Natural killer cell (primary cell): ENCODE measurements at places on chromosomes 3 and 15. TPM values are rescaled to one million over a fixed set of nuclear protein-coding genes. Genes with fewer than 3 reads are reported as not detected.

DNA sequence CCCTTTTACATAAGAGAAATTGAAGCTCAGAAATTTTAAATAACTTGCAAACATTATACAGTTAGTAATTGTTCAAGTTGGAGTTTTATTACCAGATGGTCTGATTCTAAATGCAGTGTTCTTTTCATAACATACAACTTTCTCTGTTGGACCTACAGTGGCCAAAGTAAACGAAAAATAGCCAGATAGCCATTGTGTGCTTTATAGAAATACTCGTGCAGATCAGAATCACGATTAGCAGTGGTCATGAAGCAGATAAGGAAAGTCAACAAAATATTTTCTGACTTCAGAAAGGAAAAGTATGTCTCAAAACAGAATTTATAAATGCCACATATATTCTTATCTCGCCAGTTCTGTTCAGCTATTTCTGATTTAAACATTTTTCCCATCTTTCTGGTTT is 436.9 kb downstream of the CNTN6 start:
- H3K27ac ChIP-seq: no peak overlapping the region
- H3K4me1 ChIP-seq: no peaks in the 10 kb centered on the region
- no peak for DNase-seq
- H3K4me3 ChIP-seq: no peak overlapping the region

GRCh38 chr3:15601046-15601398 is 347 bp downstream of the HACL1 start:
- peak overlapping the region; percentile 92 for H3K4me3 ChIP-seq
- peaks cover 16% of the 10 kb centered on the region for H3K4me1 ChIP-seq
- peak overlapping the region; percentile 80 for H3K27ac ChIP-seq

GRCh38 chr15:98124581-98124980 is 164.1 kb downstream of the ARRDC4 start:
- no peak for DNase-seq
- no peak overlapping the region for H3K4me3 ChIP-seq
- peaks cover 16% of the 10 kb centered on the region for H3K4me1 ChIP-seq
- no peaks in the 10 kb centered on the region for H3K27me3 ChIP-seq

DNA sequence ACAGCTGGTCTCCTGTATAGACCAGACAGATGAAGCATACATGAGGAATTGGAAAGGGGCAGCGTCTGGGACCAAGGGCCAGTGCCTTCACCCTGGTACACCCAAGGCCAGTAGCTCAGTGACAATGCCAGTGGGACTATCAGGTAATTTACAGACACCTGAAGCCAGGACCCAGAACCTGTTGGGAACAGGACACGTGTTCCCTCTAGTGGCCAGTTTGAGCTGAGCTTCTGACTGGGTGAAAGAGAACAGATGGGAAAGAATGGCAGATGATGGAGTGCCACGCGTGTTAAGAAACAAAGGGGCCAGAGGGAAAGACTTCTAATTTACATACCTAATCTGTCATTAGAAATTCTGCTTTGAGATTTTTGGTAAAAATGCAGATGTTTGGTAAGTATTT is 5.1 kb upstream of the SLC25A38 start:
- H3K36me3 ChIP-seq: no peaks in the 10 kb centered on the region
- no peak overlapping the region for H3K4me3 ChIP-seq
- DNase-seq: peak; percentile 83

RASA2 gene
- 97.0 TPM for total RNA-seq

DNA sequence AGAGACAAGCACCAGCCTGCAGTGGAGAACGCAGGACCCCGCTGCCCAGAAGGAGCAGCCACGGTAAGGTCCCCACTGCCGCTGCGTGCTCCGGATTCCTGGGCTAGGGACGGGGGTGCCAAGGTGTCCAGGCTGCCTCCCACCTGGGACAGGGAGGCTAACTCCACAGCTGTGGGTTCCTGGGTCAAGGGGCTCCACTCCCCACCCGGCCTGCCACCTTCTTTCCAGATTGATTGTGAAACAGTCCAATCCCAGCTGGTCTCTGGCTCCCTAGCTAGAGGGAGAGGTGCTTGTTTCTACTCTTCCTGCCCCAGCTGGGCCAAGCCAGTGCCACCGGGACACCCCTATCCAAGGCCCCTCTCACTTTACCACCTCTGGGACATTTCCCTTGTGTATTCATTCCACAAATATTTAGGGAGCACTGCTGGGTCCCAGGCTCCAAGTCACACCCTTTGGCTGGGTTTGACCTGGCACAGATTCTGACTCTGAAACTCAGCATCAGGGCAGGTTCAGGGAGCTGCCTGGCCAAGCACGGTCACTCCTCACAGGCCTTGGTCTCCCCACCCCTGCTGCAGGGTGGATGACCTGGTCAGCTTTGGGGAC is 1.9 kb downstream of the PAK6 start:
- no peak for DNase-seq
- H3K4me3 ChIP-seq: no peak overlapping the region
- peaks cover 13% of the 10 kb centered on the region for H3K27me3 ChIP-seq
- peaks cover 11% of the 10 kb centered on the region for H3K4me1 ChIP-seq
- no peaks in the 10 kb centered on the region for H3K36me3 ChIP-seq

- peaks cover 13% of the 10 kb centered on the region for H3K4me1 ChIP-seq
- H3K27ac ChIP-seq: no peak overlapping the region
- no peak overlapping the region for H3K4me3 ChIP-seq
- no peak for DNase-seq
These were observed 38.8 kb downstream of the SAXO2 start for GRCh38 chr15:82301296-82302016.

GRCh38 chr15:48413304-48413703 is 82.1 kb downstream of the DUT start:
- no peaks in the 10 kb centered on the region for H3K36me3 ChIP-seq
- no peak overlapping the region for H3K4me3 ChIP-seq
- H3K27ac ChIP-seq: no peak overlapping the region
- DNase-seq: no peak
- no peaks in the 10 kb centered on the region for H3K4me1 ChIP-seq

EPM2AIP1 gene
- total RNA-seq: 32.5 TPM

METTL6 gene
- total RNA-seq: 9.8 TPM

ARRDC4 gene
- total RNA-seq: 7.0 TPM

PARP14 gene
- total RNA-seq: 89.9 TPM

DNA sequence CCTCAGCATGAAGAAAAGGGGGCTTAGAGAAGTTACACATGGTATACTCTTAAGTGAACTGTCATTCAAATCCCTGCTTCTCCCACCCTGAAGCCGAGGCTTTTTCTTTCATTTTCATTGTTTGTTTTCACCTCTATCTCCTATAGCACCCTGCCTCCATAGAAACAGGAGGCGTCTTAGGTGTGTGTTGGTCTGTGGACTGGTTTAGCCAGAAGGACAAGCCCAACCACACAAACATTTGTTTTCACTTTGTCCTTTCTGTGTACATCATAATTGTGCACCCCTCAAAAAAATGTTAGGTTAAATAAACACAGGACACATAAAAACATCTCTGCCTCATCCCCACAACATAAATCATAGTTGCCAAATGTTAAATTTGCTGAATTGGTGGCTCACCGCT is 73.3 kb upstream of the UBE2E2 start:
- no peaks in the 10 kb centered on the region for H3K4me1 ChIP-seq
- H3K27ac ChIP-seq: no peak overlapping the region
- no peak overlapping the region for H3K4me3 ChIP-seq
- no peak for DNase-seq
- no peaks in the 10 kb centered on the region for H3K36me3 ChIP-seq

GRCh38 chr3:54999159-54999558 is 71.3 kb upstream of the LRTM1 start:
- H3K27me3 ChIP-seq: no peaks in the 10 kb centered on the region
- H3K36me3 ChIP-seq: no peaks in the 10 kb centered on the region
- no peaks in the 10 kb centered on the region for H3K4me1 ChIP-seq
- H3K27ac ChIP-seq: no peak overlapping the region
- no peak for DNase-seq

TKT gene
- 107 TPM for total RNA-seq

GRCh38 chr3:38099518-38099917 is 37.4 kb downstream of the ACAA1 start:
- no peaks in the 10 kb centered on the region for H3K27me3 ChIP-seq
- no peak overlapping the region for H3K4me3 ChIP-seq
- no peak overlapping the region for H3K27ac ChIP-seq
- H3K4me1 ChIP-seq: no peaks in the 10 kb centered on the region

- no peaks in the 10 kb centered on the region for H3K27me3 ChIP-seq
- H3K36me3 ChIP-seq: peaks cover 66% of the 10 kb centered on the region
- H3K4me1 ChIP-seq: peaks cover 2% of the 10 kb centered on the region
These were observed 89.2 kb downstream of the RBPMS2 start for GRCh38 chr15:64686130-64686735.

IL20RB gene
- 3.6 TPM for total RNA-seq

DUOXA1 gene
- total RNA-seq: 0.40 TPM

FILIP1L gene
- not detected for total RNA-seq

ZNF80 gene
- total RNA-seq: 2.1 TPM

DNA sequence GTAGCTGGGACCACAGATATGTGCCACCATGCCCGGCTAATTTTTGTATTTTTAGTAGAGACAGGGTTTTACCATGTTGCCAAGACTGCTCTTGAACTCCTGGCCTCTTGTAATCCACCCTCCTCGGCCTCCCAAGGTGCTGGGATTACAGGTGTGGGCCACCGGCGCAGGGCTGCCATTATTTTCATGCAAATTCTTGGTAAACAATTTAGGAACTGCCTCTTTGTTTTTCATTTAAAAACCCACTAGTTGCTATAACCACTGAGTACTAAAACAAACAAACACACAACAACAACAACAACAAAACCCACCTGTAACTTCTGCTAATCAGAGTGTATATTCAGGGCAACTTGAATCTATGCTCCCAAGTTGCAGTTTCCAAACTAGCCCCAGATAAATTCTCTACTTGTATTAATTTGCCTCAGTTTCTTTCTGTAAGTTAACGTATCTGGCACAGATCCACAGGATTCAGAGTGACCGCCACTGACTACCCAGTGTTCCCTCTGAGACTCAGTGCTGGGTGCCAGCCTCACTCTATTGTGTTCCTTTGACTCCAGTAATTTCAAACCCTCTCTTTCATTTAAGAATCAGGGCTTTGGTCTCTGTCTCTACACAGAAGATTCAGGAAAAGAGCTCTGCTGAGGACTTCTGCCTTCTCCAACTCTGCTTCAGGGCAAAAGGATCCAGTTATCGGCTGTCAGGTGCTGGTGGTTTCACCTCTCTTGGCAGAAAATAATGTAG is 18.6 kb upstream of the ZNF710 start:
- H3K27ac ChIP-seq: no peak overlapping the region
- no peak overlapping the region for H3K4me3 ChIP-seq
- no peaks in the 10 kb centered on the region for H3K27me3 ChIP-seq
- DNase-seq: no peak

- H3K4me3 ChIP-seq: no peak overlapping the region
- peaks cover 21% of the 10 kb centered on the region for H3K4me1 ChIP-seq
- no peaks in the 10 kb centered on the region for H3K36me3 ChIP-seq
- no peaks in the 10 kb centered on the region for H3K27me3 ChIP-seq
These were observed 29.0 kb upstream of the TIMP4 start for GRCh38 chr3:12187448-12188327.

HTR3E gene
- total RNA-seq: not detected

CCRL2 gene
- 3.0 TPM for total RNA-seq

GRCh38 chr3:8455526-8456411 is 45.9 kb upstream of the LMCD1 start:
- H3K27me3 ChIP-seq: no peaks in the 10 kb centered on the region
- no peaks in the 10 kb centered on the region for H3K36me3 ChIP-seq
- no peak overlapping the region for H3K27ac ChIP-seq
- no peak overlapping the region for H3K4me3 ChIP-seq

DNA sequence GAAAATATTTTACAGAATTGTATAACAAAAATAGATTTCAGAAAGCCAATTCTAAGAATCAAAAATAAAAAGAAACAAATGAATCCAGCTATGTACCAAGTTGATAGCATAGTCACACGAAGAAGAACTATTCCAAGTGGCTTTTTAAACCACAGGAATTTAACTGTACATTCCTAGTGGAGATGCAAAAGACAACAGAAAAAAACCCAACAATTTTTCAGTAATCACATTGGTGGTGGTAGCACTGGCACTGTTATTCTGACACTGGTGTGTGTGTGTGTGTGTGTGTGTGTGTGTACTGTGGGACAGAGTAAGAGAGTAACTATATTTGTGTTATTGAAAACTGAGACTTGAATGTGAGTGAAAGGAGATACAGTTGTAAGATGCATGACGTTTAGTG is 9.1 kb downstream of the BFSP2 start:
- no peaks in the 10 kb centered on the region for H3K4me1 ChIP-seq
- no peak overlapping the region for H3K27ac ChIP-seq
- no peaks in the 10 kb centered on the region for H3K27me3 ChIP-seq
- H3K4me3 ChIP-seq: no peak overlapping the region
- DNase-seq: no peak

DNA sequence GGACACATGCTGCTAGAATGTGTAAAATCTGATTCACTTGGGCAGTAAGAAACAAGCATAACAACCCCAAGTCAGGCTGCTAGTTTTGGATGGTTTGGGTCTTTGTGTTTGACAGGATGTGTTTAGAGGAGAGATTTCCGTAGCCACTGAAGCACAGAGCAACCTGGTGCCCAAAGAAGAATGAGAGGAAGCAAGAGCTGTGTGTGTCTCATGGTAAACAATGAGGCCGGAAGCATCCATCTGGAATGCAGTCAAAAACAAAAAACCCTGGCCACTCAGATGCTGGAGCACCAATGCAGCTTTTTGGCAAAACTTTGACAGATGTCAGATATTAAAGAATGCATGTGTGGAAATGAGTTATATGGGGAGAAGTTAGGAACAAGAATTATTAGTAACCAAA is 39.4 kb upstream of the SNRK start:
- DNase-seq: peak; percentile 46
- H3K4me1 ChIP-seq: peaks cover 28% of the 10 kb centered on the region
- no peak overlapping the region for H3K4me3 ChIP-seq

DNA sequence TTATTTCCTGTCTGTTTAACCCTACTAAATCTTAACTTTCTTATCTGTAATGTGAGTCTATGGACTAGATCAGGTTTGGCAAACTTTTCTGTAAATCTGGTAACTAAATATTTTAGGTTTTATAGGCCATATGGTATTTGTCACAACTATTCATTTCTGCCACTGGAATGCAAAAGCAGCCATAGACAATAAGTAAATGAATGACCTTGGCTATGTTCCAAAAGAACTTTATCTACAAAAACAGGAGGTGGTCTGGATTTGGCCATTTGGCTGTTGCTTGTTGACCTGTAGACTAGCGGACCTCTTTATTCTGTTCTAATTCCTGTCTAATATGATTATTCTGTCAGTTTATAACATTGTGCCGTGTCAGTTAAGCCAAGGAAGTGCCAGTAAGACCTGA is 314.2 kb downstream of the LPP start:
- no peak overlapping the region for H3K4me3 ChIP-seq
- no peak for DNase-seq
- H3K27me3 ChIP-seq: no peaks in the 10 kb centered on the region
- no peaks in the 10 kb centered on the region for H3K36me3 ChIP-seq
- no peaks in the 10 kb centered on the region for H3K4me1 ChIP-seq
- H3K27ac ChIP-seq: no peak overlapping the region

HRH1 gene
- not detected for total RNA-seq

- H3K4me1 ChIP-seq: no peaks in the 10 kb centered on the region
- H3K4me3 ChIP-seq: no peak overlapping the region
- no peak overlapping the region for H3K27ac ChIP-seq
- no peaks in the 10 kb centered on the region for H3K27me3 ChIP-seq
- DNase-seq: no peak
- peaks cover 74% of the 10 kb centered on the region for H3K36me3 ChIP-seq
These were observed 48.8 kb downstream of the UBP1 start for GRCh38 chr3:33391255-33391995.

GRCh38 chr3:49668861-49669260 is 5.3 kb upstream of the APEH start:
- H3K36me3 ChIP-seq: no peaks in the 10 kb centered on the region
- no peaks in the 10 kb centered on the region for H3K27me3 ChIP-seq
- no peak for DNase-seq
- H3K4me3 ChIP-seq: no peak overlapping the region
- H3K4me1 ChIP-seq: peaks cover 8% of the 10 kb centered on the region
